A549 (cell line): ENCODE measurements at places on chromosomes 6 and 20.

GRCh38 chr6:36581716-36582115 lies 12.4 kb upstream of the SRSF3 start:
- DNase-seq, result no peak

- no peak for DNase-seq
Observed at GRCh38 chr20:62931464-62931863, 5.2 kb upstream of the DIDO1 start.

- DNase-seq, result peak; percentile 71
Observed at GRCh38 chr20:10710991-10711775, 37.4 kb upstream of the JAG1 start.

DNA sequence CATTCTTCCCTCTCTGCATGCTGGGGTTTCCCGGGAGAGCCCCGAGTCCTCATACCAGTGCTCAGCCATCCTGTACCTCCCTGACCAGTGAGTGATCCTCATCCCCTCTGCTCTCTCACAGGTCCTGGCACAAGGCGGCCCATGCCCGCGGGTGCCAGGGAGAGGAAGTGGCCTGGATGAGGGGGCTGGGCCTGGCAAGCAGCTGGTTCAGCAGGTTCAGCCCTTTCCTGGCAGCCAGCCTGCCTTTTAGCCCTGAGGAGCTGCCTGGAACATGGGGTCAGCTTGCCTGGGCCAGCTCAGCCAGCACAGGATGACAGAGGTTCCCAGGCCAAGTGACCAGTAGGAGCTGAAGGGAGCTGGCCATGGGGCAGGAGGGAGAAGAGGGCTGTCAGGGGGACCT lies 10.9 kb downstream of the MOCS1 start:
- DNase-seq, result no peak
